ENCODE measurements at places on chromosomes 11 and 22.
A peak's percentile ranks its signal among the peaks of the same experiment; 100 is the strongest.

DNA sequence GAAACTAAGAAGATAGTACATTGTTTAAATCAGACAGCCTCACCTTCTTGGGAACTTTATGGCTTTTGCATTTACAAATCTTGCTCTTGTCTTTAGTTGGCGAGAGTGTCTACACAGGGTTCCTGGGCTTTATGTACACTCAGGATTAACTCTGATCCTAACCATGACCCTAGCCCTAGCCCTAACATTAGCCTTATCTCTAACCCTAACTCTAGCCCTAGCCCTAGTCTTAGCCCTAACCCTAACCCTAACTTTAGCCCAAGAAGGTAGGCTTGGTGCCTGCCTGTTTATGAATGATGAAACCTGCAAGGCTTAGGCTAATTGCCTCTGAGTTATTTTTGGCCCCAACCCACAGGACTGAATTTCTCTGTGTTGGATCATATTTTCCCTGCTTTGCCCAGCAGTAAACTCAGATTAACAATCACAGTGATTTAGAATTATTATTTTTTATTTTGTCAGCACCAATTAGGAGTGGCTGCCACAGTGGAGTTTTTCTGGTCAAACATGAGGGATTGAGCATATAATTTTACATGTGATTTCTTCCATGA is 44.1 kb upstream of the OR9Q1 start:
- no peak for DNase-seq

DNA sequence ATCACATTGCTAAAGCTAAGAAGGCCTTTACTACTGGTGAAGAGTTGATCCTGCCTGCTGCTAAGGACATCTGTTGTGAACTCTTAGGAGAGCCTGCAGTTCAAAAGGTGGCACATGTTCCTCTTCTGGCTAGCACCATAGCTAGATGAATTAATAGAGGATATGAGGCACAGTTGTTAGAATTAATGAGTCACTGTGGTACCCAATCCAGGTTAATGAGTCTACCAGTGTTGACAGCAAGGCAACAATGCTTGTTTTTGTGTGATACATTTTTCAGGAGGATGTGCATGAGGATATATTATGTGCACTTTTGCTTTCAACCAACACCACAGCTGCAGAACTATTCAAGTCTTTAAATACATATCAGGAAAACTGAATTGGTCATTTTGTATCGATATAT is 12.0 kb downstream of the C11orf58 start:
- no peak for DNase-seq

GRCh38 chr11:9029422-9029821 is 25.6 kb upstream of the NRIP3 start:
- DNase-seq = no peak

- DNase-seq = no peak
These were observed 127.0 kb downstream of the COMMD9 start for GRCh38 chr11:36162006-36162882.

GRCh38 chr11:3189196-3189843 is 24.2 kb upstream of the OSBPL5 start:
- no peak for DNase-seq

DNA sequence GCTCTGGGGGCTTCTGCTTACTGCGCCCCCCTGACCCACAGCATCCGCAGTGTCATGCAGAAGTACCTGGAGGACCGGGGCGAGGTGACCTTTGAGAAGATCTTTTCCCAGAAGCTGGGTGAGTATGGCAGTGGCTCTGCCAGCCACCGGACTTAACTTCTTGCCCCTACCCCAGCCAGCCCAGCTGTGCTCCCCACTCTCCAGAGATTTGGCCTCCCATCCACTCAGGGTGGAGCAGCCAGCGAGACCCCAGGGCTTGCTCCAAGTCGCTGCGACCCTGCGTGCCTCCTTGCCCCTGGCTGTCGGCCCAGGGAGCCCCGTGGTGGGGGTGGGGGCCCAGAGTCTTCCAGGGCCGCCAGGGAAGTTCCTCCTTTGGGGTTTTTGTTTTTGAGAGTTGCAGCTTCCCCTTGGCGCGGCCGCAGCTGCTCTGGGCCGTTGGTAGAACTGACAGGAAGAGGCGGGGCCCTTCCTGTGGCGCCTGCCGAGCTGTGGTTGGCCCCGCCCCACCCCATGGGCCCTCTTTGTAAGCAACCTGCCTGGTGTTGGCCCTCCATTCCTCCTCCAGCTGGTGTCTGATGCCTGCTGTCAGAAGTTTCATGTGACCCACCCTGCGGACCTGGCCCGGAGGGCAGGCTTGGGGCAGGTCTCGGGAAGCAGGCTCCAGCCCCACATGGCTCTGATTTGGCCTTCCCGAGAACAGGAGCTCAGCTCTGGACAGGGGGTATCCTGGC is 11.1 kb downstream of the GRK2 start:
- DNase-seq = peak; percentile 73

DNA sequence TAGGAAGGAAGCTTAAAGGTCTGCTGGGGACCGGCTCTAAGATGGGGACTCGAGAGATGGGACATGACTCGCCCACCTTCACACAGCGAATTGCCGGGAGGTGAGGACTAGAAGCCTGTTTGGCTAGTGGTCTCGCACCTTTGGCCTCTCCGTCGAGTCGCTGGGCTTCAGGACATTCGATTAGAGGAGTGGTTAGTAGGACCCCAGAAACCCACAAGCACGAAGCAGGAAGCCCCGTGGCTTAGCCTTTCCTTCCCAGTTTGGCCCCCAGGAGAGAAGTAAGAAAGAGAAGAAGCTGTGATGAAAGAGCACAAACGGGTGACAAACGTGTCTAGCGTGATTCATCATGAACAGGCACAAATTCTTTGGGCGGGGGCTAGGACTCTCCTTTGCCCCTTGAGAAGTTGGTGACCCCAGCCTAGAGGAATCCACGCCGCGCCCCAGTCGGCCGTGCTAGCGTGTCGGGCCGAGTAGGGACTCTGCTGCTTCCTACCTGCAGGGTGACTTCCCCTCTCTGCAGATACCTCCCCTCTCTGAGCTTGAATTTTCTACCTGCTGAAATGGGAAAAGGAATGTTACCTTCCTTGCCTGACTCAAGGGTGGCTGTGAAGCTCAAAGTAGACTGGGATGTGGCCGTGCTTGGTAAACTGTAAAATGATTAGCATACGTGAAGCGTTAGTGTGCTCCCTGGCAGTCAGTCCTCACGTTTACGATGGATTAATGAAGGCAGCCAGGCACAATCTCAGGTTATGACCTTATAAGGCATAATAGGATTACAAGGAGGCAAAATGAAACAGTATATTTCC is 1.1 kb upstream of the ADM start:
- no peak for DNase-seq

GRCh38 chr11:117833401-117833891 is 8.9 kb upstream of the FXYD2 start:
- no peak for DNase-seq

- peak; percentile 90 for DNase-seq
These were observed at the start of gene TRAF6 for GRCh38 chr11:36509694-36510593. TSS of gene TRAF6 (minus strand) at chr11:36510272. CDS start at chr11:36501515, 8,757 bp downstream.

DNA sequence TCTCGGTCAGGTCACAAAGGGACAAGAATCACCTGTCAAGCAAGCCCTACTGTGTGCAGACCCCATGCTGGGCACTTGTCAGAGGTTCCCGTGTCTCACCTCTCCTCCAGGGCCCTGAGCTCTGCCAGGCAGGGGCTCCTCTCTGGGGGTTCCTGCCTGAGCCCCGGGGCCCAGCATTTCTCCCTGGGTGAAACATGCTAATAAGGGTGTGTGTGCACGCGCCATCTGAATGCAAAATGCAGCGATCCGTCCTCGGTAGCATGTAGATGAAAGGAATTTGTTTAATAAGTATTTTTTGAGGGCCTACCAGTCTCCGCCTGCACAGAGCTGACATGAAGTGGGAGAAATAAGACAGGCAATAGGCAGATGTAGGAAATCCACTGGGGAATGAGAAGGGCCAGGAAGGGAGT is 5.8 kb downstream of the ELFN2 start:
- no peak for DNase-seq

GRCh38 chr22:27581236-27581635 is 220.3 kb downstream of the MN1 start:
- no peak for DNase-seq

DNA sequence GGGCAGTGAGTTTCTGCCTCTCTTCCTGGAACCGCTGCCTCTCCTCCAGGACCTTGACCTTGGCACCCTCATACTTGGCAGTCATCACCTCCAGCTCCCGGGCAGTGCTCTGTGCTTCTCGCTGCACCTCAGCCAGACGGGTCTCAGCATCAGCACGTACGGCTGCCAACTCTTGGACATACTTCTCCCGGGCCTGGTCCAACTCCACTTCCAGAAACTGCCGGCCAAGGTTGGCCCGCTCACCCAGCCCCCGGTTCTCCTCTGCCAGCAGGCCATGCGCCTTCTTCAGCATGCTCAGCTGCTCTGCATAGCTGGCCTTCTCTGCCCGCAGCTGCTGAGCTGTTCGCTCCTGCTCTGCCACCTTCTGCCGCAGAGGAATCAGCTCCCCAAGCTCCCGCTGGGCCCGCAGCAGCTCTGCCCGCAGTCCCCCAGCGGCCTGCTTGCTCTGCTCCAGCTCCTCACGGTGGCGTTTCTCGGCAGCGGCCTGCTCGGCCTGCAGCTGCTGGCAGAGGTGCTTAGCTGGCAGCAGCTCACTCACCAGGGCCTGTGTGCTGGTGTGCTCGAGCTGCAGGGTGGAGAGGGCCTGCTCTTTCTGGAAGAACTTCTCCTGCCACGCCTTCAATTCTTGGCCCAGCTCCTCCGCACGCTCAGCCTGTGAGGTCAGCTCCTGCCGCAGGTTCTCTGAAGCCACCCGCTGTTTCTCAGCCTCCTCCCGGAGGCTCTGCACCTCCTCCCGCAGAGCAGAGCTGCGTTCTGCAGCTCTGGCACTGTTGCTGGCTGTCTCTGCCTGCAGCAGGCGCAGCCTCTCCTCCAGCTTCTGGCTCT is 14.4 kb downstream of the IL18BP start:
- peak; percentile 76 for DNase-seq

DNA sequence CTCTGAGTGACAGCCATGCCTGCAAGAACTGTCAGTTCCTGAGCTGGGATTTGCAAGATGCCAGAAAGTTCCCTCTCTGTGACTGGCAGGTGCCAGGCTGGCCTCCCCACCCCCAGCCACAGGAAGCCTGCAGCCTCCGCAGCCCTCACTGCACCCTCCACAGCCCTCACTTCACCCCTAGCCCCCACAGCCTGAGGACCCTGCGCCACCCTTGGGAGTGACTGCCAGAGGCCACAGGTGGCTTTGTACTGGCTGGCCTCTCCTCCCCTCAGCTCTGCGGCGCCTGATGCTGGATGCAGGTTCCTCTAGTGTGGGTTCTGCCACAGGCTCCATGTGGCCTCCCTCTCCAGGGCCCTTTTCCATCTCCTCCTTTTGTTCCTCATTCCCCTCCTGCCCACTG is 28.7 kb downstream of the MPPED1 start:
- no peak for DNase-seq

DNA sequence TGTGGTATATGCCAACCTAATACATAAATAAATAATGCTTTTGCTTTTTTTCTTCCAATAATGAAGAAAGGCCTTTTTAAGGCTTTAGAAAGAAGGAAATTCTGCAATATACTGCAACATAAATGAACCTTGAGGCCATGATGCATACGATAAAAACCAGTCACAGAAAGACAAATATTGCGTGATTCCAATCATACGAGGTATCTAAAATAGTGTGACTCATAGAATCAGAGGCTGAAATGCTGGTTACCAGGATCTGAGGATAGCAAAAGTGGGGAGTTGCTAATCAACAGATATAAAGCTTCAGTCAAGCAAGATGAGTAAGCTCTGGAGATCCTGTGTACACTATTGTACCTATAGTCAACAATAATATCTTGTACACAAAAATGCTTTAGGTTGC is 24.2 kb downstream of the MS4A6A start:
- DNase-seq = no peak

- peak; percentile 0 for DNase-seq
These were observed 2.0 kb upstream of the ASCL2 start for GRCh38 chr11:2272228-2272945.

DNA sequence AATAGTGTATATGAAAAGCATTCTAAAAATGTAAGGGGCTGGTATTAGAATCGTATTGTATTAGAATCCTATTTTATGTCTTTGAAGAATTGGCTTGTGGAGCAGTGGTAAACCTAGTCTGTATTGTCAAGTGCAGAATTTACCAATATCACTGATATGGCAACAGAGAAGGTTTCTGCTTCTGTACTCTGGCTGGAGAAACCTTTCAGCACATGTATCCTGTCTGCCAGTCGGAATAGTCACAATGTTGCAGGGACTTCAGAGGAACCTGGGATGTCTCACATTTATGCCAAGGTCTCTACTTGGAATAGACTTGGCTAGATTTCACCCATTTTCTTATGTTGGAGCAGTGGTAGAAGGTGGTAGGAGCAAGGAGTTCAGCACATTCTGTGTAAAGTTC is 4.4 kb downstream of the MTMR3 start:
- no peak for DNase-seq

- DNase-seq = peak; percentile 79
These were observed 2.0 kb downstream of the CREB3L1 start for GRCh38 chr11:46279126-46280099.

DNA sequence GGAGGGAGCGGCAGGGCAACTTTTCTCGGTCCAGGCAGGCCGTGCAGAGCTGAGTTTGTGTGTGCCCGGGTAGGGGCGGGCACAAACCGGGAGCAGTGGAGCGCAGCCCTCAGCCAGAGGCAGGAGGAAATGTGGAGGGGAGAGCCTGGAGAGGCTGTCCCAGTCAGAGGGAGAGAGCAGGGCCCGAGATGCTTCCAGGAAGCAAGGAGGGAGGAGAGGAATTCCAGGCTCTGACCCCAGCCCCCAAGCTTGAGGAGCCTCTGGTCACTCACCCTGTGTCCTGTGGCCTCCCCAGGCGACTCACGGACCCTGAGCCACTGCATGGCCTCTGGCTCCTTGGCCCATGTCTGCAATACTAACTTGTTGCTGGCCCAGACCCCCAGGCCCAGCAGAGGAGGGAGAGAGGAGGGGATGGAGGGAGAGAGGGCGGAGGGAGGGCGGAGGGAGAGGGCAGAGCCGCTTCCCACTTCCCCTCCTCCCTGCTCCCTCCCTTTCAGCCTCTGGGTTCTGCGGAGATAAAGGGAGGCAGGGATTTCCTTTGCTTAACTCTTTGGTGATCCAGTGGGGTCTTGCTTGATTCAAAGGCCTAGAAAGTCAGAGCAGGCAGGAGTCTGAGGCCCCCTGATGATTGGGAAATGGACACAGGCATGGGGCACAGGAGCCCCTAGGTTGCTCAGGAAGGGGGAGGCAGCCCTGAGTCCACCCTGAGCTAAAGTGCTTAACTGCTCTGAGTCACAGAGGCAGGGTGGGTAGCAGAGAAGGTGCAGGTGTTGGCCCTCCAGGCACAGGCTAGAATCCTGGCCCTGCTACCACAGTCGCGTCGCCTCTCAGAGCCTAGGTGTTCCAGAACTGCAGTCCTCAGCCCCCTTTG is at the start of gene C1QTNF6:
Gene C1QTNF6 (minus strand): TSS at position 357 of the 871 bp plus-strand sequence. CDS start 34 bp downstream, at position 323.
- no peak for DNase-seq

Measured in Ammon's horn (tissue), 1 donor.